Stimulated activated CD8-positive, alpha-beta memory T cell treated with anti-CD3 and anti-CD28 coated beads, Interleukin-12 subunit alpha, Interleukin-12 subunit beta, amount 100 ng/mL, for 1 hour (primary cell): ENCODE measurements at places on chromosomes 4 and X.

GRCh38 chr4:6703786-6704185 lies 5.9 kb downstream of the MRFAP1L1 start:
- no peak for DNase-seq

GRCh38 chr4:111997785-111998184 lies 147.5 kb upstream of the FAM241A start:
- no peak for DNase-seq

DNA sequence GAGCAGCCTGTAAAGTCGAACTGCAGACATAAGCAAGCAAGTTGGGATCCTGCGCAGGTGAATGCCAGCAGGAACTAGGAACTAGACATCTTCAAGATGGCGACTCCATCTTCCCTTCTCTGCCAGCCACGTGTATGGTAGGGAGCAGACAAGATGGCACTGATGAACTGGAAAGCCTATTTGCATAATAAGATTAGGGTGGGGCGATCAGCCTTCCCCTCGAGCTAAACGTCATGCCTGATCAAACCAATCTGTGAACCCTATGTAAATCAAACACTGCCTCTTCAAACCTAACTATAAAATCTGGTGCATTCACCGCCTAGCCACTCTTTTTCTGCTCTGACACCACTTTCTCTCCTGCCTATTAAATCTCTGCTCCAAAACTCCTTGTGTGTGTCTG lies 28.1 kb upstream of the LGI2 start:
- DNase-seq: no peak

GRCh38 chr4:59983852-59984251 lies 1216.3 kb upstream of the ADGRL3 start:
- no peak for DNase-seq

DNA sequence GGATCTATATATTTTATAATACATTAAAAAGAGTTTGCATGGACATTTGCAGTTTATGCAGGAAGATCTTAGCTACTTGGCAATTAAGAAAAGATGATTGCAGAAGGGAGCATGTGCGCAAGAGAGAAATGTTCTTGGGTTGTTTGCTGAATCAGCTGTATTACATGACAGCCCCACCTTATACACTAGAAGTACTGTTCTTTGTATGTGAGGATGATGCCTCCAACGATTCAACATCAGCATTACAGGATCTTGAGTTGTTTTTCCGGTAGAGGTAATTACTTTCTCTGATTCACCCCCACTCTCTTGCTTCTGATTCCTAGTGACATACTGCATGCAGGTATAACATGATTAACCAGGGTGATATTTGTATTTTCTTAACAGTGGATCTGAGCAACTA lies 140.8 kb downstream of the PCDH7 start:
- no peak for DNase-seq

DNA sequence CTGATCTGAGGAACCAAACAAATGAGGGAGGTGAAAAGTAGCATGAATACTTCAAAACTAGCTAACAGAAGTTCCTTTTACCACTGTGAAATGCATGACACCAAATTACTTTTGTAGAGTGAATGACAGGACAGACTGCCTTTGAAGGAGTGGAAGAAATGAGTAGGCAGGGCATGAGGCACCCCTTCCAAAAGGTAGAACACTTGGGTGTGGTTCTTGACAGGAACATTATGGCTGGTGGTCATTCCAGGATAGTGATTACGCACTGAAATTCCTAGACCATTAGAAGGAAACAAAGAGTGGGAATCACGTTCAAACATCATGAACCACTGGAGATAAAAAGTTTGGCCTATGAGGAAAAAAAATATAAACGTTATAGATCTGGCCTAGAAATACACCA lies 4.9 kb downstream of the HUWE1 start:
- no peak for DNase-seq
